Brain pericyte (primary cell): ENCODE measurements at places on chromosomes 7 and 10.

GRCh38 chr7:79734181-79734580 lies 280.7 kb upstream of the MAGI2 start:
- DNase-seq, result no peak

DNA sequence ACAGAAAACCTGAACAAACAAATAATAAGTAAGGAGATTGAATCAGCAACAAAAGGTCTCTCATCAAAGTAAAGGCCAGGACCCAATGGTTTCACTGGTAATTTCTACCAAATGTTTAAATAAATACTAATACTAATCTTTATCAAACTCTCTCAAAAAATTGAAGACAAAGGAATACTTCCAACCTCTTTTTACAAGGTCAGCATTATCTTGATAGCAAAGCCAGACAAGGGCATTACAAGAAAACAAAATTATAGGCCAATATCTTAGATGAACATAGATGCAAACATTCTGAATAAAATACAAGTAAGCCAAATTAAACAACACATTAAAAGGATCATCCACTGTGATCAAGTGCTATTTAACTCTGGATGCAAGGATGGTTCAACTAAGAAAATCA lies 239.8 kb upstream of the TMEM72 start:
- DNase-seq, result no peak

GRCh38 chr7:157018997-157019608 lies 8.6 kb upstream of the MNX1 start:
- DNase-seq, result no peak

GRCh38 chr10:61363006-61363405 lies 90.2 kb downstream of the TMEM26 start:
- DNase-seq, result no peak

DNA sequence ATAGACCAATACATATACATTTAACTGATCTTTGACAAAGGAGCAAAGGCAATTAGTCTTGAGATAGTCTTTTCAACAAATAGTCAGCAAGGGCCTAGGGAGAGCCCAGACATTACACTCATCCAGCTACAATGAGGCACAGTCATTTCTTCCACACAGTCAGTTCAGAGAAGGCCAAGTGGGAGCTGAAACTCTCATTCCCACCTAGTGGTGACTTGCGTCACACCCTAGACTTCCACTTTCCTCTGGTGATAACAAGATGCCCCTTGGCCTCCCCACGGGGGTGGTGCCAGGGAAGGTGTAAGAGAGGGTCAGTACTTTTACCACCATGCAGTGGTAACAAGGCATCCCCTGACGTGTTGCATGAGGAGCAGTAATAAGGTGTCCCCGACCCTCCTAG lies 8.0 kb downstream of the FRMPD2 start:
- DNase-seq, result no peak
